LHCN-M2 (cell line): ENCODE measurements at places on chromosomes 6 and 20. TPM values are rescaled to one million over a fixed set of nuclear protein-coding genes. Genes with fewer than 3 reads are reported as not detected.

- no peak for DNase-seq
Observed at GRCh38 chr20:11952639-11953038, 34.9 kb downstream of the BTBD3 start.

Gene TMEM200A
- 0.17 and 0.32 TPM in 2 replicates for total RNA-seq

- DNase-seq, result peak; percentile 0
Observed at GRCh38 chr6:94376876-94377275, 957.5 kb upstream of the EPHA7 start.

Gene ERVFRD-1
- total RNA-seq, result not detected in 2 replicates

DNA sequence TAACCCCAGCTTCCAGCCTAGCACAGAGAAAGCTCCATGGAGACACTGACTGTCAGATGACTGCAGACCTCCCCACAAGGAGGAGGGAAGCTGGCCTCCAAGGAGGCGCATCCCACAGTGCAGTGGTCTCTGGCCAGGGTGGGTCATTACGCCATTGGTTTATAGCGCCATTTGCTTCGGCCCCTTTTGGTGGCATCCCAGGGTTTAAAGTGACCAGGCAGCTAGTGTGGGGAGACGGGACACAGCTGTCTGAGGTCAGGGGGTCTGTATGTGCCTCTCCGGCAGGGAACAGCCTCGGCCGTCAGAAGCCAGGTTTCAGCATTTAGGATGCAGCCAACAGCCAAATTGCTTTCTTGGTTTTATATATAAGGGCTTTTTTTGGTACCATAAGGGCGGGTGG, 15.8 kb upstream of the PMEPA1 start:
- no peak for DNase-seq

DNA sequence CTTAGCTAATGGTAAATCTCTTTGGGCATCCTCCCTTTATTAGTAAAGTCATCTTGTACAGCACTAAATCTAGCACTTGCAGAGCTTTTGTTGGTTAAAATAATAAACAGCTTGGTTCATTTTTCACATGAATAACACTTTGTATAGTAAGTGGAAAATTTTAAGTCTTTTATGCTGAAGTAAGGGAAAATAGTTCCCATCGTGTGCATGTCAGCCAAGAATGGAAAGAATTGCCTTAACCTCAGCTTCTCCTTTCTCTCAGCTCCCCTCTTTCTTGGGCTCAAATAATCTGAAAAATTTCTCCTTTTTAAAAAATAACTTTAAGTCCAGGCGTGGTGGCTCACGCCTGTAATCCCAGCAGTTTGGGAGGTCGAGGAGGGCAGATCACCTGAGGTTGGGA, 16.6 kb downstream of the SNRPC start:
- DNase-seq, result no peak

DNA sequence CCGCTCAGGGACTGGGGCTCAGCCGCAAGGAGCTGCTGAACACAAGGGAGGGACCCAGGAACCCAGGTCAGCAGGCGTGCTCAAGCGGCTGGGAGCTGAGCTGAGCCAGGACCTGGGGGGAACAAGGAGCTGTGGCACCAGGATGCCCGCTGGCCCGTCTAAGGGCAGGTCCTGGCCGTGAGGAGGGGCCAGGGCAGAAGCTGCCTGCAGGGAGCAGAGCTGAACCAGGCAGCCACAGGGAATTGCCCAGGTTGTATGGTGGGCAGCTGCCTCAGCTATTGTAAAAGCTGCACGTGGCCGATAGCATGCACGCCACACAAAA, 133.3 kb downstream of the AGPAT4 start:
- DNase-seq, result no peak

DNA sequence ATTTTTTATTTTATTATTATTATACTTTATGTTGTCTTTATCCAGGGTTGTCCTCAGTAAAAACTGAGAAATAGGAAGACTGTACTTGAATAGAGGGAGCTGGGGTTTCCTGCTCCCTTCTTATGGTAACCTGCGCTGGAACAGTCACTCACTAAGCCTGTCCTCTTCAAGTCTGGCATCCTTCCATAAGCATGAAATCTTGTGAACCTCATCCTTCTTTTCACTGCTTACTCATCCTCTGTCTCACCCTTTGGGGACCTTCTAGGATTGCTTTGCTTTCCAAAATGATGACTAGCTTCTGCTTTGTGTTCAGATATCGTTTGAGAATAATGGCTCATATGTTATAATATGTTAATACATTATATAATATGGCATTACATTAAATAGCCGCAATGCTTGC, 90.6 kb downstream of the C6orf118 start:
- peak; percentile 97 for DNase-seq

- peak; percentile 94 for DNase-seq
Observed at GRCh38 chr6:161407581-161407980, 133.7 kb upstream of the AGPAT4 start.

DNA sequence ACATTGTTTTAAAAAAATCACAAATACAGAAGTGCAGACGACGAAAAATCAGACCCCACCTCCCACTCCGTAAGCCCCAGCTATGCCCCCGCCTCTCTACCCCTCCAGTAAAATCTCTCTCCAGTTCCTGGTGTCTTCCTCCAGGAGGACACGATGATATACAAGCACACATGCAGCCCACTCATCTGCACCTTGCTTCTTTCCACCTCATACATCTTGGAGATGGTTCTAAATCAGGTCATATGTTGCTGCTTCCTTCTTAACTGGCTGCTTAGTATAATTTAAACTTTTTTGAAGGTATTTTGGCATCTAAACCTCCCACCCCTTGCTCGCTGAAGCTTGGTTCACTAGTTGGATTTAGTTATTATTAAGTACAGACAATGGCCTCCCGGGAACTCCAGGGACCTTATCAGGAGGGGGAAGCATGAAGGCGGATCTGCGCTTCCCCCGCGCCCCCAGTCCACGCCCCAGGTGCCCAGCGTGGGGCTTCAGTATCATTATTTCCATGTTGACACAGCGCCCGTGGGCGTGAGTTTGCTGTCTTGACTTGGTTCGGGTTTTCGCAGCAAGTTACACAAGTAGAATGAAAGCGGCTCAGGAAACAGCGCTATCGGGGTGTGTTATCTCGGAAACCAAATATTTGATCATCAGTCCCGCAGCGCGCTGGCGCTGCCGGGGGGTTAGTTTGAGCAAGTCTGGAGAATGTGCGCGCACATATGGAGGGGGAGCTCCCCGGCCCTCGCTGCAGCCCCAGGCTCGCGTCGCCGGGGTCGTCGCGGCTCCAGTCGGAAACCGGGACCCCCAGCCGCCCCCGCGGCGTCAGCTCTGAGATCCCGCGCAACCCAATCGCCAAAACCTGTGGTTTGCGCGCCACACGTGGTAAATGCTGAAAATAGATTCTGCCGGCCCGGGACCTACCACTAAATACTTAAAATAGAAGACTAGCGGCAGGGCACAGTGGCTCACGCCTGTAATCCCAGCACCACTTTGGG, 2.3 kb downstream of the BMP7 start:
- no peak for DNase-seq

DNA sequence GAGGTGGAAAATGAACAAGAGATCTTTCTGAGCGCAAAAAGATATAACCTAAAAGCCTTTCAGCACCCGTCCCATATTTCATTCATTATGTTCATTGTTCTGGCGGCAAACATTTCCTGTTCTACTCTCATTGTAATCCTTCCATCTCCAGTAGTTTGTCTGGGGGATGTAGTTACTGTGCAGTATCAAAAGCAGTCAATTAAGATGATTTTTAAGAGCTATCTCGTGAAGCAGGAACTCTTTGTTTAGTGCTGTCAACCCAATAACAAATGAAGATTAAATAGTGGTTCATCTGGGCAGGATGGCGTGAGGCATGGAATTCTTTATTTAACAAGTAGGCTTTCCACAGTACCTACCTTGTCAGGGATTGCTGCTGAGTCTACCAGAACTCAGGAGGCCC, 876.7 kb downstream of the HACE1 start:
- no peak for DNase-seq

Gene CD109
- total RNA-seq, result 54.2 and 64.8 TPM in 2 replicates

GRCh38 chr6:55886185-55886836, 10.9 kb upstream of the BMP5 start:
- DNase-seq, result peak; percentile 12

Gene FAM209B
- total RNA-seq, result not detected in 2 replicates

GRCh38 chr20:5267092-5267491, 49.7 kb downstream of the PROKR2 start:
- DNase-seq, result no peak

Gene SPDEF
- not detected in 2 replicates for total RNA-seq

DNA sequence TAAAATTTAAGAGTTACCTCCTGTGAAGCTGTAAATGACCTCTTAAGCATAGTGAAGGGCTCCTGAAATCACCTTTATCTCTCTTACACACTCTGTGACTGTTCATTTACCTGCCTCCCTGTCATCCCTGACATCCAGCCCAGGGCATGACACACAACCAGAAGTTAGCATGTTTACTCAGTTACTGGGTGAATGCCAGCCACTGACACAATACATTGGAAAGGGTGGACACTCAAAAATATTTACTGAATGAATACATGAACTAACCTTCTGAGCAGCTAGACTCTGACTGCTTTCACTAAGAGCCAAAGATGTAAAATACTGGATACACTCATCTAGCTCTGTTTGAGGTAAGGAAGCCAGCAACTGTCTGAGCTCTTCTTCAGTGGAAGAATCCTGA, 25.3 kb downstream of the SERAC1 start:
- DNase-seq, result peak; percentile 27

DNA sequence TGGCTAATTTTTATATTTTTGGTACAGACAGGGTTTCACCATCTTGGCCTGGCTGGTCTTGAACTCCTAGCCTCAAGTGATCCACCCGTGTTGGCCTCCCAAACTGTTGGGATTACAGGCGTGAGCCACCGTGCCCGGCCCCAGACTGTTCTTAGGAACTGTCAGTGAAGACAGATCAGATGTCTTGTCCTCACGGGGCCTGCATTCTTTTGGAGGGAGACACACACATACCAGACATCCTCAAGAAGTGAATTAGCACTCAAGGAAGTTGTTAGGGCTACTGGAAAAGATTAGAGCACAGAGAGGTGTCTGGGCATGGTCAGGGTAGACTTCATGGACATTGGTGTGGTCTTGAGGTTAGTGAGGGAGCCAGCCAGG, 10.3 kb upstream of the LPIN3 start:
- DNase-seq, result no peak
